ENCODE measurements at places on chromosomes 6 and 20. TPM values are rescaled to one million over a fixed set of nuclear protein-coding genes. Genes with fewer than 3 reads are reported as not detected.
A peak's percentile ranks its signal among the peaks of the same experiment; 100 is the strongest.

- H3K27me3 ChIP-seq, result no peaks in the 10 kb centered on the region
- H3K36me3 ChIP-seq, result no peaks in the 10 kb centered on the region
- no peak overlapping the region for H3K4me3 ChIP-seq
Observed at GRCh38 chr6:103578115-103578514, 1281.6 kb downstream of the HACE1 start.

DNA sequence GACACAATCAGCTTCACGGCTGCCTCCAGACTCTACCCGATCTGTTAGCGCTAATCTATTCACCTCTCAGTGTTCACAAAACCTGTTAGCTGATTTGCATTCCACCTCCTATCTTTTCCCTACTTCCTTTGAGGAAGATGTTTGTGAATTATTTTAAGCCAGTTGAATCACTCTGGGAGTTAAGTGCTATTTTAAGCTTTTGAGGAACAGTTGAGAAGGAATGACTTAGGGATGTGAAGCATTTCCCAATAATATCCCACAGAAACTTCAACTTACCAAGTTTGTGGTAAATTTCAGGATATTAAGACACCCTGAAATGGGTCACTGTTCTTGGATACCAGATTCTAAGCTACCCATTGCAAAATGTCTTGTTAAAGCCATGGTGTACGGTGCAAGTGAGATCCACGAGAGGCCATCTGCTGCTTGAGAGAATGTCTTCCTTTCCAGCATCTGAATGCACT is 145.2 kb upstream of the CITED2 start:
- no peaks in the 10 kb centered on the region for H3K36me3 ChIP-seq
- H3K4me3 ChIP-seq, result no peak overlapping the region
- peak; percentile 54 for DNase-seq
- no peaks in the 10 kb centered on the region for H3K27me3 ChIP-seq
- H3K4me1 ChIP-seq, result peaks cover 11% of the 10 kb centered on the region

- no peak overlapping the region for H3K27ac ChIP-seq
- H3K36me3 ChIP-seq, result no peaks in the 10 kb centered on the region
- H3K4me1 ChIP-seq, result no peaks in the 10 kb centered on the region
- no peaks in the 10 kb centered on the region for H3K27me3 ChIP-seq
Observed at GRCh38 chr20:33540427-33540826, 50.5 kb downstream of the CBFA2T2 start.

GRCh38 chr6:53752856-53753255 is 41.9 kb upstream of the LRRC1 start:
- H3K36me3 ChIP-seq, result no peaks in the 10 kb centered on the region
- H3K4me1 ChIP-seq, result no peaks in the 10 kb centered on the region
- H3K4me3 ChIP-seq, result no peak overlapping the region
- H3K27ac ChIP-seq, result no peak overlapping the region

GRCh38 chr6:25660512-25660911 is 8.5 kb downstream of the SCGN start:
- no peaks in the 10 kb centered on the region for H3K36me3 ChIP-seq
- H3K27ac ChIP-seq, result no peak overlapping the region

GRCh38 chr6:16543521-16543920 is 217.7 kb downstream of the ATXN1 start:
- no peak overlapping the region for H3K4me3 ChIP-seq
- DNase-seq, result no peak
- no peaks in the 10 kb centered on the region for H3K4me1 ChIP-seq
- no peaks in the 10 kb centered on the region for H3K36me3 ChIP-seq
- peaks cover 38% of the 10 kb centered on the region for H3K27me3 ChIP-seq

GRCh38 chr20:22921595-22922421 is 113.3 kb upstream of the SSTR4 start:
- peaks cover 6% of the 10 kb centered on the region for H3K4me1 ChIP-seq
- H3K27ac ChIP-seq, result peak overlapping the region; percentile 81

- H3K4me1 ChIP-seq, result no peaks in the 10 kb centered on the region
- H3K36me3 ChIP-seq, result no peaks in the 10 kb centered on the region
- H3K4me3 ChIP-seq, result no peak overlapping the region
- DNase-seq, result no peak
- H3K27ac ChIP-seq, result no peak overlapping the region
Observed at GRCh38 chr20:6135347-6135746, 12.5 kb upstream of the FERMT1 start.

EPPIN gene
- not detected for total RNA-seq

HLA-DRB5 gene
- total RNA-seq, result not detected

TUBB2B gene
- total RNA-seq, result 5.8 TPM

CLIC5 gene
- 0.31 TPM for total RNA-seq

NMBR gene
- total RNA-seq, result not detected

PLCG1 gene
- total RNA-seq, result 67.0 TPM

GPANK1 gene
- total RNA-seq, result 54.6 TPM

Data from K562 (cell line).